Ascending aorta (tissue), 2 donors: ENCODE measurements at places on chromosomes 3 and 15. TPM values are rescaled to one million over a fixed set of nuclear protein-coding genes. Genes with fewer than 3 reads are reported as not detected.

The TMEM202 gene
- total RNA-seq = not detected

GRCh38 chr3:179133575-179133974, 14.6 kb upstream of the PIK3CA start:
- no peak for DNase-seq

DNA sequence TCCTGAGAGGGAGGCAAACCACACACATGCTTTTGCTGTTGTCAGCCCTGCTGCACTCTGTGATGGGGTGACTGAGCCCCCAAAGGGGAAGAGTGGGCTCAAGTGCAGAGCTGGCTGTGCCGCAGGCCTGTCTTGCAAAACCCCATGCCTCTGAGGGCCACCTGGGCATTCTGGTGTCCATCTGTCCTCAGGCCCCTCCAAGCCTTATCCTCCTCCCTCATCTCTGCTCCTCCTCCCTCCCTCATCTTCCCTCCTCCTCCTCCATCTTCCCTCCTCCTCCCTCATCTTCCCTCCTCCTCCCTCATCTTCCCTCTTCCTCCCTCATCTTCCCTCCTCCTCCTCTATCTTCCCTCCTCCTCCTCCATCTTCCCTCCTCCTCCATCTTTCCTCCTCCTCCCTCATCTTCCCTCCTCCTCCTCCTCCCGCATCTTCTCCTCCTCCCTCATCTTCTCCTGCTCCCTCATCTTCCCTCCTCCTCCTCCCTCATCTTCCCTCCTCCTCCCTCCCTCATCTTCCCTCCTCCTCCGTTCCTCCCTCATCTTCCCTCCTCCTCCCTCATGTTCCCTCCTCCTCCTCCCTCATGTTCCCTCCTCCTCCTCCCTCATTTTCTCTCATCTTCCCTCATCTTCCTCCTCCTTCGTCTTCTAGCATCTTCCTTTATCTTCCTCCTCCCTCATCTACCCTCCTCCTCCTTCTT, 40.6 kb downstream of the CHDH start:
- peak; percentile 3 for DNase-seq

DNA sequence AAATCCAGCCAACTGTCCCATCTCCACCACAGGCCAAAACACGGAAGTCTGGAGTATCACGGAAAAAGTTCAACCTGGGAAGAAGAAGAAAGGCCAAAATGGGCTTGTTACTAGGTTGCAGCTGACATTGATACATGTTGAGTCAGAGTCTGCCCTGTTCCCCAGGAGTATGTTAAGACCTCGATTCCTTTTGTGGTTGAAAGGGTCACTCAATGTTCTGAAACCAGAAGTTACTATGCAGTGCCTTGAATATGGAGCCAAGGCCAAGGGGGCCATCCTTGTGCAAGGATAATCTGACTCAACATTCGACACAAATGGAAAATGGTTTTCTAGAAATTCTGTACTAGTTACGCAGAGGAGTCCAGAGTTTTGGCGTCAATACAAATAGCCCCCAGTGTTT, 104.2 kb downstream of the DGKG start:
- DNase-seq = no peak

GRCh38 chr3:24521420-24522145, 26.9 kb upstream of the THRB start:
- DNase-seq = no peak

The TF gene
- 62.8 TPM for total RNA-seq

The ONECUT1 gene
- 1.5 TPM for total RNA-seq

The FGF12 gene
- 0.43 TPM for total RNA-seq

The MYD88 gene
- total RNA-seq = 38.8 TPM

- DNase-seq = no peak
These were observed 10.8 kb downstream of the ZWILCH start for GRCh38 chr15:66515901-66516322.

The SLC51A gene
- not detected for total RNA-seq

- DNase-seq = no peak
These were observed 187.7 kb upstream of the SLC24A5 start for GRCh38 chr15:47932951-47933641.

The IQCF5 gene
- total RNA-seq = not detected

The GOLGA8J gene
- total RNA-seq = 0.75 TPM

- DNase-seq = peak; percentile 24
These were observed 69.2 kb upstream of the MFGE8 start for GRCh38 chr15:88982304-88982945.

The POPDC2 gene
- 4.7 TPM for total RNA-seq

GRCh38 chr15:97383516-97383915, 577.0 kb upstream of the ARRDC4 start:
- no peak for DNase-seq

- DNase-seq = no peak
These were observed 23.2 kb downstream of the SHC4 start for GRCh38 chr15:48940508-48940907.

The ZCWPW2 gene
- total RNA-seq = not detected

- DNase-seq = no peak
These were observed 61.4 kb upstream of the CLDN18 start for GRCh38 chr3:137948400-137949072.

The SEMA5B gene
- 0.85 TPM for total RNA-seq

- DNase-seq = peak; percentile 50
These were observed 3.0 kb upstream of the CALML4 start for GRCh38 chr15:68208136-68208535.

The FBXO22 gene
- total RNA-seq = 2.9 TPM

DNA sequence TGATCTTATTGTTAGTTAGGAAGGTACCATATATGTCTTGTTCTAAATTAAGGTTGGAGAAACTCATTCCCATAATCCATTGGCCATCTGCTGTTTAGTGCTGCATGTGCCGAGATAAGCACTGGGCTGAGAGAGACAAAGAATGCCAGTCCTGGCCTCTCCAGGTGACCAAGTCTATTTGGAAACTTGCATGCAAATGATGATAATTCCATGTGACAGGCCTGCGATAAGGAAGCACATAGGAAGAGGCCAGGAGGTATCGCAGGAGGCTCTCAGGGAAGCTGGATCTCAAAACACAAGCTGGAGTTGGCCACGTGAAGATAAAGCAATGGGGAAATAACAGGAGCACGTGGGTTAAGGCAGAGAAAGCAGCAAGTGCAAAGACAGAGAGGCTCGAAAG, 39.7 kb downstream of the MYO5C start:
- no peak for DNase-seq

DNA sequence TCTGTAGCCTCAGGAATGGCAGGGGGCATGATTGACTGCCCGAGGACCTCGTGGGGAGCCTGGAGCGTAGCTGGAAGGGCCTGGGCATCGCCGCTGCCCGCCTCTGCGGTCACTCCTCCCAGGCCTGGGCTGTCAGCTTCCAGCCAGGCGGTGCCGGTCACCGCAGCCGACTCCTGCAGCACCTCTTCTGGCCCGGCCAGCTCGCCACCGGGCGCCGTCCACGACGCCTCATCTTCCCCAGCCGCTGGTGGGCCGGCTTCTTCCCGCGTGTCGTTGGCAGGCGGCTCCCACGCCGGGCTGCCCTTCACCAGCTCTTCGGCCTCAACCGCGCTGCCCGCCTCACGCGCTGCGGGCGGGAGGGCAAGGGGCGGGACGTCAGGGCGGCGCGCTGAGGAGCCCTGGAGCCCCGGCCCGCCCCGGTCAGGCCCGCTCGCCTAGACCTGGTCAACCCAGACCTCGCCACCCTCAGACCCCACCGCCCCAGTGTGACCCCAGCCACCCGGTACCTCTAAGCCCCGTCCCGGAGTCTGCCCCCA, 1.0 kb downstream of the CSPG5 start:
- DNase-seq = no peak

- no peak for DNase-seq
These were observed 42.9 kb downstream of the IGSF11 start for GRCh38 chr3:118991775-118992174.

GRCh38 chr3:60399292-60399691, 852.0 kb downstream of the FHIT start:
- no peak for DNase-seq

GRCh38 chr15:67511606-67512005, 9.3 kb upstream of the C15orf61 start:
- no peak for DNase-seq

DNA sequence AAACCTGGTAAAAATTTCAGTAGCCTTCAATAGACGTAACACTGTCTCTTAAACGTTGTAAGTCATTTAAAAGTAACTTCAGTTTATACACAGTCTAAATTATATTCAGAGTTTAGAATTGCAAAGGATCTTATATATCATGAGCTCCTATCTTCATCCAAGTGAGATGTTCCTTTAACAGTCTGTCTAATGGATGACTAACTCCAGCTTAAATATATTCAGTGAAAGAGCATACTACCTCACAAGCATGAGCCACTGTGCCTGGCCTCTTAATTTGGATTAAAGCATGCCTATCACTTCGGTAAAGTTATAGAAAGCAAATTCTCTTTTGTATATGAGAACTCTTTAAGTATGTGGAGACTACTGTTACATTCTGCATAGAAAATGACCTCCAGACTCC, 7.0 kb downstream of the FYTTD1 start:
- no peak for DNase-seq

DNA sequence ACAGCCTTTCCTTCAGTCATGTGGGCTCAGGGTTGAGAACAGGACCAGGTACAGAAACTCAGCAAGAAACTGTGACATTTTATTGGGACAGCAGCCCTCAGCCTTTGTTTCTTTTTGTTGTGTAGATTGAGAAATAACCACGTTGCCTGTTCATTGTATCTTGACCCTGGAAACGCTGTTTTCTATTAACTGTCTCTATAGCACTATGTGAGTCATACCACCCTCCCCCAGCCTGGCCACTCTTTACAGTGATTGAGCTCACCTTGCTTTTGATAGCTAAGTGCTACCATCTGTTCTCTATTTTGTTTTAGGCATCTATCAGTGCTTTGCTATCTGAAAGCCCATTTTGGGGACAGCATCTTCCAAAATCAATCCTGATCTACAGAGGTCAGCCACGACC, 127.9 kb downstream of the CD47 start:
- no peak for DNase-seq

GRCh38 chr3:193830791-193831191, 237.8 kb downstream of the OPA1 start:
- no peak for DNase-seq

DNA sequence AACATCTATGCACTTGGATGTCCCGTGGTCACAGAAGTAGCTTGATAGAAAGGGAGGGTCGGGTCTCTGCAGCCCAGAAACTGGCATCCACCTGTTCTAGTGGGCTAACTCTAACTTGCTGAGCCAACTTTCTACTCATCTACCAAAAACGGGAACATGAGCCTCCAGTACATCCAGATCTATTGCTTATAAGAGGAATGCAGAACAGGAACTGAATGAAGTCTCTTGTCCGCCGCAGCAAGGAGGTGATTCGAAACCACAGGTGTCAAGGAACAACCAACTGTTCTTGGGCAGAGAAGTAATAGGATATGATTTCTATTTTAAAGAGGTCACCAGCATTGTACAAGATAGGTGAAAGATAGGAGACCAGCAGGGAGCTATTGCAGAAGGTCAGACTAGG, 17.9 kb downstream of the TERC start:
- no peak for DNase-seq

GRCh38 chr15:67120839-67121643, 55.6 kb downstream of the SMAD3 start:
- DNase-seq = peak; percentile 96

- no peak for DNase-seq
These were observed 122.8 kb downstream of the EEFSEC start for GRCh38 chr3:128276146-128276435.

GRCh38 chr15:95263751-95264150, 1032.4 kb downstream of the MCTP2 start:
- DNase-seq = no peak

DNA sequence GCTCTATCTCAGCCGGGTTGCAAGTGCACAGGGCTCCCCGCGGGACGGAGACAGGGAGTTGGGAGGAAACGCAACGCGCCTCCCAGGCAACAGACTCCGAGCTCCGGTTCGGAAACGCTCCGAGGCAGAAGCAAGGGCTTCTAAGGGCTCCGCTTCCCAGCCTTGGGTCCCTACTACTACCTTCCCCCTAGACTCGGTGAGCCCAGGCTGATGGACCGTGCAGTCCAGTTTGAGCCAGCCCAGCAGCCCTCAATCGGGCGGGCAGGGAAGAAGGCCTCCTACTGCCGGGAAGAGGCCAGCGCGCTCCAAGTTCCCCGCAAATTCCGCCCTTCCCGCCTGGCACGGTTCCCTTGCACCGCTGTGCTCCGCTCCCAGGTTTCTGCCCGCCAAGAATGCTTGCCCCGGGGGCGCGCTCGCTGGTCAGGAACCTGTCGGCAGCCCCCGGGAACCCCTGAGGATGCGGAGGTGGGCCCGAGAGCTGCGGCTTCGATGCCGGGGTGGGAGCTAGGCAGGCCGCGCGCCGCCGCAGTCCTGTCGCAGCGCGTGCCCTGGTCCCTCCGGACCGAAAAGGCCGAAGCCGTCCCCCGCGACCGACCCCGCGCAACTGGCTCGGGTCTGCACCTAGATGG, 728 bp downstream of the TRANK1 start:
- DNase-seq = no peak
